Kidney epithelial cell (primary cell): ENCODE measurements at places on chromosomes 1 and 21. TPM values are rescaled to one million over a fixed set of nuclear protein-coding genes. Genes with fewer than 3 reads are reported as not detected.

The C1orf226 gene
- 3.7 and 3.9 TPM in 2 replicates for total RNA-seq

The NPHS2 gene
- total RNA-seq, result 1.7 and 2.5 TPM in 2 replicates

The WDR64 gene
- not detected in 2 replicates for total RNA-seq

The S100A8 gene
- not detected in 2 replicates for total RNA-seq

The SDHB gene
- total RNA-seq, result 109 and 122 TPM in 2 replicates

The SLC41A1 gene
- total RNA-seq, result 17.2 and 20.9 TPM in 2 replicates
